Astrocyte (in vitro differentiated cells and primary cell): ENCODE measurements at places on chromosomes 7 and 10.

DNA sequence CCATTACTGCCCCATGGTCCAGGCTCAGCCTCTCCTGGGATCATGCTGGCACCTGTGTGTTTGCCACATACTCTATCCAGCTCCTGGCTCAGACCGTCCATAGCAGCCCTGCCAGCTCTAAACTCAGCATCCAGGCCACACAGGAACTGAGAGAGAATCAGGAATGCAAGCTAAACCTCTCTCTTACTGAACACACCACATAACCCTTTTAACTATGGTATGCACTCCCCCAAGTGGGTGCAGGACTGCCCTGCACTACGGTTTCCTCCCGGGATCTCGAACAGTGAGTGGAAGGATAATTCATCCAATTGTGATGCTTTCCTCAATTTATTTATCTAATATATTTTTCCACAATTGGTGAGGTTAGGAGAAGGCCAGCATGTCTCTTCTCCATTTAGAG is 17.1 kb upstream of the ZNF800 start:
- peak; percentile 6 for DNase-seq
- no peaks in the 10 kb centered on the region for H3K36me3 ChIP-seq
- H3K4me1 ChIP-seq = no peaks in the 10 kb centered on the region
- no peak overlapping the region for H3K27ac ChIP-seq

GRCh38 chr7:47293884-47294555 is 287.9 kb downstream of the TNS3 start:
- peaks cover 31% of the 10 kb centered on the region for H3K4me1 ChIP-seq
- no peaks in the 10 kb centered on the region for H3K27me3 ChIP-seq
- peaks cover 38% of the 10 kb centered on the region for H3K36me3 ChIP-seq

DNA sequence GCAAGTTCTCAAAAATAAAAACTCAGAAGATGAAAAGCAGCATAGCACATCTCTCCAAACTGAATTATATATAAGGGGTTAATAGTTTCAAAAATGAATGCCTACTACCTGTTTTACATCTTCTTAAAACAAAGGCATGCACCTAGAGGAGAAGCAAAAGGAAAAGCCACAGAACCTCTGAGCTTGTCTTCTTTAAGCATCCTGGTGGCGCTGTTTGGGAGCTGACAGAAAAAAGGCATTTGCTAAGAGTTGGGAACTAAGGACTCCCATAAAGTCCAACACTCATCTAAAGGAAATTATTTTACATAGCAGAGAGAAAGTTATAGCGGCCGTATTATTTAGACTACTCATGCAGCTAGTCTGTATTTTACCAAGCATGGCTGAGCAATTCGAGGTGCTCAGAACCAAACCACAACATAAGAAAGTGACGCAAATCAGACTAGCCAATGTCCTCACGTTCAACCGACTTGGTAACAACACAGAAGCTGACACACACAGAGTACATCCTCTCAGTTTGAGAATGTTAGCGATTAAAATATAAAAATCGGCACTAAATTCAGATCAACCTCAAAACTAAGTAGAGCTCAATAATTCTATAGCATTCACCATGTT is 38.8 kb downstream of the PTN start:
- H3K4me3 ChIP-seq = peak overlapping the region; percentile 21
- H3K36me3 ChIP-seq = no peaks in the 10 kb centered on the region
- peak; percentile 91 for DNase-seq
- H3K27me3 ChIP-seq = no peaks in the 10 kb centered on the region

DNA sequence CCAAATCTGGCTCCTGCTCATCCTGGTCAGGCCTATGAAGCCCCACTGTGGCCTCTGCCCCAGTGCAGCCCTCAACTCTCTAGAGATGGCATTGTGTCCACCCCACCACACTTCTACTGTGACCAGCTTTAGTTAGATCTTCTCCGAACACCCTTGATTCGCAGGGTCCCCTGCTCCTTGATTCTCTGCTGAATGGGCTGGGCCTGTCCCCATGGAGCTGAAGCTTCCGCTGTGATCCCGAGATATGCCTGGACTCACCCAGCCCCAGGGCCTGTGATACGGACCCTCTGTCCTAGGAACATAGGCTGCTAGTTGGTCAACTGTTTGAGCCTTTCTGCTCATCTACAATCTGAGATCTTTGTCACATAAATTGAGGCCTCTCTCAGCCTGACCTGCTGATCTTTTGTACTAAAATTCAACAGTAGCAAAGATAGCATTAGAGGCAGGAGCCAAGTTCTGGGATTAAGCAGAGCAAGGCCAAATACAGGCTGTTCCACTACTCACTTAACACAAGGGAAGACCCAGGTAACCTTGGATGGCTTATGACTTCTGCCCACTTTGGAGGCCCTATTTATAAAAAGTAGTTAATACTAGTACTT is 6.5 kb upstream of the PPIF start:
- H3K36me3 ChIP-seq = no peaks in the 10 kb centered on the region
- H3K27ac ChIP-seq = no peak overlapping the region
- DNase-seq = no peak
- no peaks in the 10 kb centered on the region for H3K27me3 ChIP-seq

- peak overlapping the region; percentile 91 for H3K27ac ChIP-seq
- H3K4me3 ChIP-seq = no peak overlapping the region
Measured at GRCh38 chr7:134834689-134835462, 55.4 kb downstream of the CALD1 start.

GRCh38 chr7:85167636-85168035 is 19.2 kb downstream of the SEMA3D start:
- no peaks in the 10 kb centered on the region for H3K27me3 ChIP-seq
- H3K4me3 ChIP-seq = no peak overlapping the region
- H3K36me3 ChIP-seq = no peaks in the 10 kb centered on the region

DNA sequence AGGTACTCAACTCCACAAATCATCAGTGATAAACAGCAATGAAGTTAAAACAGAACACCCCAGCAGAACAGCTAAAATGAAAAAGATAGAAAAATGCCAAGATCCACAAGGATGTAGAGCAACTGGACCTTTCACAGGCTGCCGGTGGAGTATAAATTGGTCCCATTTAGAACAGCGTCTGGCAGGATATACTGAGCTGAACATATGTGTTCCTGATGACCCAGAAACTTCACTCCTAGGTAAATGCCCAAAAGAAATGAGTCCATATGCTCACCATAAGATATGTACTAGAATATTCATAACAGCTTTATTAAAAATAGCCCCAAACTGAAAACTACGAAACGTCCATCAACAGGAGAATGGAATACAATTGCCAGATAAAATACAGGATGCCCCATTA is 102.4 kb downstream of the OAT start:
- no peak for DNase-seq
- H3K4me1 ChIP-seq = no peaks in the 10 kb centered on the region
- no peak overlapping the region for H3K4me3 ChIP-seq
- H3K27ac ChIP-seq = no peak overlapping the region
- no peaks in the 10 kb centered on the region for H3K27me3 ChIP-seq
